ENCODE measurements at places on chromosomes 2 and 18.

DNA sequence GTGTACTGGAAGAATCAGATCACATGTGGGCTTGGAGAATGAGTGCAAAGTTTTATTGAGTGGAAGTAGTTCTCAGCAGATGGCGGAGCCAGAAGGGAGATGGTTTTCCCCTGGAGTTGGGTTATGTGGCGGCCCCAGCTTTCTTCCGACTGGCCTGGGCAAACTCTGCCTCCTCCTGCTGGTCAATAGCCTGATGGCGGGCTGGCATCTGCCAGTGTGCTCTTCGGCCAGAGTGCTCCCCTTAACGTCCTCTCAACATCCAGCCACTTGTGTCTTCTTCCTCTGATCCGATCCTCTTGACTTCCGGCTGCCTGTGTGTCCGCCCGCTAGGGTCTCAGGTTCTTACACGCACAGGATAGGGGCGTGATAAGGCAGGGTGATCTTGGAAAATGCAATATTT is 741.3 kb downstream of the RNF144A start:
- DNase-seq, result no peak

- DNase-seq, result no peak
Measured at GRCh38 chr18:50315100-50315871, 27.8 kb upstream of the CXXC1 start.

GRCh38 chr18:64203295-64203694 is 54.4 kb upstream of the LINC00305 start:
- no peak for DNase-seq

GRCh38 chr2:48438266-48438665 is 91.7 kb upstream of the STON1 start:
- DNase-seq, result no peak

DNA sequence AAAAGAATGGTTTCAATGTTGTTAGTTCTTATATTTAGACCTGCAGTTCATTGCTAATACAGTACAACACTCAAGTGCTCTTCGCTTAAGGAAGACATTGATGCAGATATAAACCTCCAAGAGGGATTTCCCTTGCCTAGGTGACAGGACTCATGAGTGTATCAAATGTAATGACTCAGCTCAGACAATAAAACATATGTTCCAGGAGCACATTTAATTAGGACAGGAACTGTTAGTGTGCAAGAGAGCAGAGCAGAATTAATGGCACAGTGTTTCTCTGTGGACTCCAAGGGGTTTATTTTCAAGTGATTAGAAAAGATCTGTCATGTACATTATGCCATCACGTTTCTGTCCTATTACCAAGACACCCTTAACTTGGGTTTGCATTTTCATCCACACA is 375.0 kb downstream of the LRRTM4 start:
- no peak for DNase-seq

GRCh38 chr2:241933179-241933911 is 63.8 kb downstream of the RTP5 start:
- peak; percentile 22 for DNase-seq

Measured in activated CD4-positive, alpha-beta T cell treated with anti-CD3 and anti-CD28 coated beads, Interleukin-10, Interleukin-2, amounts not matched to agents 100 ng/mL and 50 ng/mL, durations not matched to agents 16 hours and 8 hours (primary cell).